ENCODE measurements at places on chromosomes 6 and 20.

DNA sequence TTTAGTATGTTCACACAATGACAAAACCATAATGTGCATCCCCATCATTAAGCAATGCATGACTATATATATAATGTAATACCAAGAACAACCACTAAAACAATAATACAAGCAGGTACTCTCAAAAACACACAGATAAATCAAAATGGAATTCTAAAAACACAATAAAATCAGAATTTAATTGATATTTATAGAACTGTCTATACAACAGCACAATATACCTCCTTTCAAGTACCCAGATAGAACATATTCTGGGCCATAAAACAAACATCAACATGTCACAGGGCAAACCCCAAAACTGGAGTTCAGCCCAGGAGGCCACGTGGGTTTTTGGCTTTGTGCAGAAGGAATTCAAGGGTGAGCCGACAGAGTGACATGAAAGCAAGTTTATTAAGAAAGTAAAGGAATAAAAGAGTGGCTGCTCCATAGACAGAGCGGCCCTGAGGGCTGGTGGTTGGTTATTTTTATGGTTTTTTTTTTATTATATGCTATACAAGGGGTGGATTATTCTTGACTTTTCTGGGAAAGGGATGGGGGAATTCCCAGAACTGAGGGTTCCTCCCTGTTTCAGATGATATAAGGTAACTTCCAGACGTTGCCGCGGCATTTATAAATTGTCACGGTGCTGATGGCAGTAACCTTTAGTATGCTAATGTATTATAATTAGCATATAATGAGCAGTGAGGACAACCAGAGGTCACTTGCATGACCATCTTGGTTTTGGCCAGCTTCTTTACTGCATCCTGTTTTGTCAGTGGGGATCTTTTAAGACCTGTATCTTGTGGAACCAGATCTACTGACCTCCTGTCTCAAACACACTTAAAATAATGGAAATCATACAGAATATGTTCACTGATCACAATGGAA is 5.6 kb downstream of the RAB23 start:
- no peak for DNase-seq

DNA sequence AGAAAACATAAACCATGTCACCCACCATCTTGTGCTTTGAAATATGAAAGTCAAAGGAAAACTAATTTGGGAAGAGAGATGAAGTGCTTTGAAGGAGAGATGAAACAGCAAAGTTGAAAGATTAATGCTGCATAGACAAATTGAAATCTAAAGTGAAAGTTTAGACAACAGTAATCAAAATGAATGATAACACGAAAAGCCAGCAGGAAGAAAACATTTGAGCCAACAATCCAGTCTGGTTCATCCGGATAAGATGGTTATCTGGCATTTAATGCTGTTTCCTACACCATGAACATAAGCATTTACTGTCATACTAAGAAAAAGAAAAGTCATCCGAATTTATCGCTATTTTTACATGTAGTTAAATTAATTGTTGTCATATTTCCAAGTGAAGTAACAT is 595 bp downstream of the HAO1 start:
- DNase-seq, result no peak

GRCh38 chr20:57714409-57715267 is 4.8 kb upstream of the PMEPA1 start:
- DNase-seq, result no peak

DNA sequence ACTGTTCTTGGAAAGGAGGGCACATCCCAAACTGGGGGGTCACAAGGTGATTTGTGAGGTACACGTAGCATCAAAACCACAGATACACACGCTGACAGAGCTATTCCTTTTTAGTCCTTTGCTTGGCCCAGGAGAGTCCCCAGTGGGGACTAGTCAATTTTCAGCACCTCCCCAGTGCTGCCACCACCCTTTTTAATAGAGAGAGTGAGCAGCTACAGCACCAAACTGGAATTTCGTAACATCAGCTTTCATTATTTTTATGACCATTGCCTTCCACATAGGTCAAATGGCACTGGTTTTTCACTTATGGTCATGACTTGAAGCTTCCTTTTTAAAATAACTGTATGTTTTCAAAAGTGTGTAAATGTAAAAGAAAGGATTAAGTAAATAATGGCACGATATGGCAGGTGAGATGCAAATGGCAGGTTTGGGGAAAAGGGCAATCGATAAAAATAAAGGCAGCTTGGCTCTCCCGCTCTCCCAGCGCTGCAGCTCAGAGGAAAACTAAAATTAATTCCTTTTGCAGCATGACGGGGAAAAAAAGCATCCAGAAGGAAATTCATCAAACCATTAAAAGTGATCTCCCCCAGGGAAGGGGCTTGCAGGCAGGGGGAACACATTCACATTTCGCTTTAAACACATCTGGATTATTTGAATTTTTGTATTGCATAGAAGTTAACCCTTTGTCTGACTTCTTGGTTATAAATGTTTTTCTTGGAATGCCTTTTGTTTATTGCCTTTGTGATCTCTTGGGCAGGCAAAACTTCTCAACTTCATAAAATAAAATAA is 95.2 kb downstream of the ANKRD60 start:
- no peak for DNase-seq

GRCh38 chr20:21512634-21513180 is 1.2 kb downstream of the NKX2-2 start:
- DNase-seq, result no peak

DNA sequence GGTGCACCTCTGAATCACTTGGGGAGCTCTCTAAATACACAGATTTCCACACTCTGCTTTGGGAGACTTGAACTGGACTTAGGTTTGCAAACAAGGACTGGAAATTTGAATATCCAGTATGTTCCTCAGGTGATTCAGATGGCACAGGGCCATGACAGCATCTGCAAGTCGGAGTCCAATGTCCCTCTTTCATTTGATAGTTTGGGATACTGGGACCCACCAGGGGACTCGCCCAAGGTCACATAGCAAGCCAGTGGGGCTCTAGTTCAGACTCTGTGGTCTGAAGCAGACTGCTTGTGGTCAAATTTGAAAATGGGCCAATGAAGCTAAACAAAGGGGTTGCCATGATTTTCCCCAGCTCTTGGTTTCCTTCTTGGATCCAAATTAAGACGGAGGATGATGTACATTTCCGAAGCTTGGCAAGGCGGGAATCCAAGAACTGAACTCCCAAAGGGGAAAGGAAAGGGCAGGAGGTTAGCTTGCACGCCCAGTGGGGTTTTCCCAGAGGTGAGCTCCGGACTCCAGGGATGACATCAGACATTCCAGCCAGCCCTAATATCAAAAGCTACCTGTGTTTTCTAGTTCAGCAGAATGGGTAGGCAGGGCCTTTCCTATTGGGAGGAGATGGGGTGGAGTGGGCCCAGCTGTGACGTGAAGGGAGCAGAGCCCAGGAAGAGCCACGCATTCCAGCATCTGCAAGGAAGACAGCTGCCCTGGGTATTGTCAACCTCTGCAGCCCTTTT is 3.4 kb upstream of the SYS1 start:
- no peak for DNase-seq

DNA sequence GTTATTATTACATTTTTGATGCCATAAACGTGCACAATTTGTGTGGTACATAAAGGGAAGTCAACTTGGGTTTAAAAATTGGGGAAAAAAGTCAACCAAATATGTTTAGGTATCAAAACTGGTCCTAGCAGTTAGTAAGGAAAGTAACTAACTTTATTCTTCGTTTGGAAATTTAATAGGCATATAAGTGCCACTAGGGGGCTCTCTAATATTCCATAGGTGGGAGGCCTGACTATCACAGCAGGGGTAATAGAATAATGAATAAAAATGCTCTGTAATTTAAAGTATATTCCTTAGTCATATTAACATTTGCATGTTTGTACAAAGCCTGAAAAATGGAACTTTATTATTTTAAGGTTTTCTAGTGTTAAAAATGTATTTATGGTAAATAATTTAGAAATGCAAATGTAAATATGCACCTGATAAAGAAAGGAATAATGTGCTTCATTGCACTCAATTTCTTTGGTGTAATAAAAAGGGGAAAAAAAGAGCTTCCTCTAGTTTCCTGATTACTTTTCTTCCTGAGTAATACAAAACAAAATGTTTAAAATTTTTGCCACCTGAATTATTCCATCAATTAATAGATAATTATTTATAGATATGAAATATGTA is 125.7 kb upstream of the HDAC2 start:
- DNase-seq, result no peak

DNA sequence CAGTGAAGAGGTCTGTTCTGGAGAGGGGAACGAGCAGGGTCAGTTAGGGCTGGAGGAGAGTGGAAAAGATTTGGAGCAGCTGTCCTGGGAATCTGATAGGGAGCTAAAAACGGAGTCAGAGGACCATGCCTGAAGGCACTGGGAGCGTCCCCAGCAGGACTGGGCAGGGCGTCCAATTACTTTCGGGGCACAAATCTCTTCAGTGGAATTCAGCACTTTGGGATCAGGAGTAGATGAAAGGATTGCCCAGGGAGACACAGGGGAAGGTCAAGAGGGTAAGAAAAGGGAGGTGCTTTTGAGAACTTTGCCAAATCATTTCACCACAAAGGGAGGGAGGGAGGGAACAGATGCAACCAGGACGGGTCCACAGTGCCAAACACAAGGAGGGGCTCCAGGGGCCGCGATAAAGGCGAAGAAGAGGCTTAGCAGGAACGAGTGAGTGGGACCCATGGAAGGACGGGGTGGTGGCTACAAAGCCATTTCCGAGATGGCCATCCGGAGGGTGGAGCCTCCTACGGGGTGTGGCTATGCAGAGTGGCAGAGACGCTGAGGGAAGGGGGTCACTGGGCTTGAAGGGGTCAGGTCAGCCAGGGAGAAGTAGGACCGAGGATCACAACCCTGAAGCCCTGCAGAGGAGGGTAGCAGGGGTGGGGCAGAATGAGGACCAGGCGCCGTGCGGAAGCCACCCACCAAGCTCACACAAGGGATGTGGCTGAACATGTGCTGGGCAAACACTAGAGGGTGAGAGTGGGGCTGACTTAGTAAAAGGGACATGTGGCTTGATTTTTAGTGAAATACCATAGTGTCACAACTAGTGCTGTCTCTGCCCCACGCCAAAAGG is 180.0 kb upstream of the RREB1 start:
- no peak for DNase-seq

GRCh38 chr6:165922309-165922794 is 245.3 kb downstream of the TBXT start:
- no peak for DNase-seq

DNA sequence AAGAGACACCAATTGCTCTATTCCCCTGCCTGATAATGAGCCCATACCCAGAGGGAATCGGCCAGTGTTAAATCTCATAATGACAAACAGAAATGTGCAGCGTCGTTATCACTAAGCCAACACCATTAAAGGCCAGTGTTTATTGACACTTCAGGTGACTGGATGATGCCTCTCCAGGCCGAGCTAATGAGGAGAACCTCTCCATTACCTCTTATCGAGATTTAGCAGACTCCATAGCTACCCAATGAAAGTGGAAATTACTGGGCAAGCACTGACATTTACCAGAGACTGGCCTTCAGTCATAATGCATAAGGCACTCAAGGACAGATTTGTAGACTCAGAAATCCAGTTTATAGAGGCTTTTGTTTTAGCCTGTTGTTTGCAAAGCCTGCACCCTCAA is 669.5 kb downstream of the MAFB start:
- DNase-seq, result no peak

DNA sequence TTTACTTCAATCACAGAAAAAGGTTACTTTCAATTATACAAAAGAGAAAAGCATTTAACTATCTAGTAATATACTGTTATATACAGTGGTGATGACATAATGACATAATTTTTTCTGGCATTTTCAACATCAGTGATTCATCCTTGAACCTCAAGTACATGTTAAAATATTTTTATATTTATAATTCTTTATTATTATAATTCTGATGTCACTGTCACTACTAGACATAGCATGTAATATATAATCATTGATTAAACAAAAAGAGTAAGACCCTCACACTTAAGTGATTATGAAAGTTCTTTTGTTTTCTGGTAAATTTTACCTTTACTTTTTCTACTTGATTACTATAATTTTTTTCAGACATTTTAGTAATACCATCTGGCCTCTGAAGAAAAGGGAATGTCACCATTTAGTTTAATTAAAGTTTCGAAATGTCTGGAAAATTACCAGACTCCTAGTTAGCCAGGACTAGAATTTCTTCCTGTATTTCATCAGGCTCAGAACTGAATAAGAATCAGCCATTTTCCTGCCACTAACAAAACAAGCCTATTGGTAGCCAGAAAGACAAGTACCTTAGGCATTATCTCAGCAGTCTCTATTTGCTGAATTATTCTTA is 71.5 kb downstream of the FILIP1 start:
- DNase-seq, result no peak

DNA sequence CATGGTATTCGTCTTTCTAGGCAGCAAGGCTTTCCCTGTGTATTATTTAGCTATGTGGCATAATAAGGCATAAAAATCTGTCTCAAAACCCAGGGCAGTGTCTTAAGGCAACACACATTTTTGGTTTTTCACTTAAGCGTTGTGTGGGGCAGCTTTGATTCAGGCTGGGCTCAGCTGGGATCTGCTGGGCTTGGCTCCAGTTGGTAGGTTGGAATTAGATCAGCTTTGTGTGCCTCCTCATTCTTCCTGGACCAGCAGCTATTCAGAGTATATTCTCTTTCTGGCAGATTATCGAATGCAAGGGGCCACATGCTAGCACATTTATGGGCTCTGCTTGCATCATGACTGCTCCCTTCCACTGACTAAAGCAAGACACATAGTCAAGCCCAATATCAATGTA is 487.9 kb downstream of the RFPL4B start:
- DNase-seq, result no peak

- no peak for DNase-seq
Measured at GRCh38 chr6:22770054-22770453, 200.7 kb downstream of the HDGFL1 start.

GRCh38 chr6:143482593-143482992 is 28.9 kb downstream of the FUCA2 start:
- DNase-seq, result no peak

DNA sequence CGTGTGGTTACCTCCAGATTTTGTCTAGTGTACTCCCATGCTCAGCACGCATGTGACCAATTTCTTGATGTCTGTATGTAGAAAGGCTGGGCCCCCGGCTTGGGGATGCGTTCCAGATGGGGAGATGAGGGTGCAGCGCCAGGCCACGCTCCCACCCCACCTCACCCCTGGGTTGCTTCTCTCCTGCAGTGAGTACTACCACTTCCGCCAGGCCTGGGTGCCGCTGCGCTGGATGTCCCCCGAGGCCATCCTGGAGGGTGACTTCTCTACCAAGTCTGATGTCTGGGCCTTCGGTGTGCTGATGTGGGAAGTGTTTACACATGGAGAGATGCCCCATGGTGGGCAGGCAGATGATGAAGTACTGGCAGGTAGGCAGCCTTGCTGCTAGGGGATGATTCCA is 11.5 kb upstream of the SRF start:
- no peak for DNase-seq

DNA sequence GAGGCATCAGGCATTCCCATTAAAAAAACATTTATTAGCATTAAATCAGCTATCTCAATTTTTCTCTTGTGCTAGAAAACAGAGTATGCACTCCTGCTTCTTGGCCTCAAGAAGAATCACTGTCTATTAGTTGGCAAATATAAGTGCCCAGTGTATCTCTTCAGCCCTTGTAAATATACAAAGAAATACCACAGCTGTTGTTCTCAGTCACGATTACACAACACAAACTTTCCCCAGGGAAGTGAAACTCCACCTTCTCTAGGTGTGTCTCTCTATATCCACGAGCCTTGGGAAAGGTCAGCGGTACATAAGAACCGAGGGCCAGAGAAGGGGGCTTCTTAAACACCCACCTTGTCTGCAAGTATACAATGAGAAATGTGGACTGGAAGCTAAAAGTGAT is 194.7 kb downstream of the PKHD1 start:
- DNase-seq, result no peak

- DNase-seq, result no peak
Measured at GRCh38 chr20:9348316-9348715, 166.1 kb upstream of the LAMP5 start.
